ENCODE measurements at places on chromosomes 2 and 18.

- DNase-seq, result no peak
These were observed 507.1 kb upstream of the TNP1 start for GRCh38 chr2:217366966-217367365.

GRCh38 chr2:49598231-49598630 is 443.9 kb upstream of the FSHR start:
- no peak for DNase-seq

DNA sequence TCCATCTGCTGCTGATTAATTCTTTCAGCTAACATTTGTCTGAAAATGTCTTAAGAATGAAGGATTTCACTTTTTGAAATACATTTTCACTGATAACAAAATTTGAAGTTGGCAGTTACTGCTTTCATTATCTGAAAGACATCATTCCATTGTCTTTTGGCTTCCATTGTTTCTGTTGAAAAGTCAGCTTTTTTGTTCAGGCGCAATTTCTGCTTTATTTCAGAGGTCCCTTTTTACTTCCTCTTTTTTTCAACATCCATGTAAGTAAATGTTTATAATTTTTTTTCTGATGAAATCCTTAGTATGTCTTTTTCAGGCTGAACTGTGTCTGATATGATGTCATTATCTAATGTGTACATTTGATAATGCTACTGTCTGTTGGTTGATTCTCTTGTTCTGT is 184.2 kb downstream of the RND3 start:
- DNase-seq, result no peak

DNA sequence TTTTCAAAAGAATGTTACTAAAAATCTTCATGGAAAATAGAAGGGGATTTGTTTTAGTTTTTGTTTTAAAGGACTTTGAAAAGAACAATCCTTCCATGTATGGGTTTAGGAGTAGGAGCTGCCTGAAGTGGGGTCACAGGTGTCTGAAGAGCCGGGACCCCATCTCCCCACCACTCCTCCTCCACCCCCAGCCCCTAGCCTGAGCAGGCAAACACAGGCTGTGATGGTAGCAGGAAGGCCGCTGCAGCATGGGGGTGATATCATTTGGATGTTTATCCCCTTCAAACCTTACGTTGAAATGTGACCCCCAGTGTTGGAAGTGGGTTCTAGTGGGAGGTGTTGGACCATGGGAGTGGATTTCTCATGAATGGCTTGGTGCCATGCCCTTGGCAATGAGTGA is 93.0 kb downstream of the ZBTB7C start:
- DNase-seq, result no peak

DNA sequence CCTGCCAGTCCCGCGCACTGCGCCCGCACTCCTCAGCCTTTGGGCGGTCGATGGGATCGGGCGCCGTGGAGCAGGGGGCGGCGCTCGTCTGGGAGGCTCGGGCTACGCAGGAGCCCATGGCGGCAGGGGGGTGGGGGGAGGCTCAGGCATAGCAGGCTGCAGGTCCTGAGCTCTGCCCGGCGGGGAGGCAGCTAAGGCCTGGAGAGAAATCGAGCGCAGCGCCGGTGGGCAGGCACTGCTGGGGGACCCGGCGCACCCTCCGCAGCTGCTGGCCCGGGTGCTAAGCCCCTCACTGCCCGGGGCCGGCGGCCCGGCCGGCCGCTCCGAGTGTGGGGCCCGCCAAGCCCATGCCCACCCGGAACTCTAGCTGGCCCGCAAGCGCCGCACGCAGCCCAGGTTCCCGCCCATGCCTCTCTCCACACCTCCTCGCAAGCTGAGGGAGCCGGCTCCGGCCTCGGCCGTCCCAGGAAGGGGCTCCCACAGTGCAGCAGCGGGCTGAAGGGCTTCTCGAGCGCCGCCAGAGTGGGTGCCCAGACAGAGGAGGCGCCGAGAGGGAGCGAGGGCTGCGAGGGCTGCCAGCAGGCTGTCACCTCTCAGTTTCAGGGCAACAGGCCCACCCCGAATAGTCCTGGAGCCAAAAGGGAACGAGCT is 74.1 kb downstream of the PSMG2 start:
- no peak for DNase-seq

Measured in GDM1 (cell line).